ENCODE measurements at places on chromosomes 3 and 15.
A peak's percentile ranks its signal among the peaks of the same experiment; 100 is the strongest.

DNA sequence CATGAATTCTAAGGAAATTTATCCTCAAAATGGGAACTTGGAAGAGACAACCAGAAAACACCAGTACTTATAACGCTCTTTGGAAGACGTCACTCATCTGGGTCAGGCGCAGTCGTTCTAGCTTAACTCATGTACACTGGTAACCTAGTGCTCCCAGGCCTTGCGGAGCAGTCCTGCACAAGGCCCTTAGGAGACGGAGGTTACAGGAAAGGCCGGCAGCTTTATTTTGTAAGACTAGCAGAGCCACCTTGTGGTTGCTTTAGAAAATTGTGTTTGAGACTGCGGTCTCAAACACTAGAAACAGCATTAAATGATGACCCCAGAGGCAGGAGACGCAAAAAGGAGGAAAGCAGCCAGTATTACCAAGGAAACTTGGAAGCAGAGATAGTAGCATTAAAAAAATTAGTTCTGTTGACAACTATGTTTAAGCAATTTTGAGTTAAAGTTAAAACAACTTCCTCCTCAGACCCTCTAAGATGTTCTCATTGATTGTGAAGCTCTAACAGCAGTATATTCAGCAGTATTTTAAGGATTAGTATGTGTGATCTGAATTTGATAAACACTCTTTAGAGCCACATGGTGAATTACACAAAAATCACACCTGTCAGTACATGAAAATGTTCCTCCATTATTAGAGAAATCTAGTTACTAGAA is 141.9 kb upstream of the C2CD4B start:
- peak; percentile 71 for DNase-seq

GRCh38 chr3:57837686-57838085 is 81.6 kb downstream of the SLMAP start:
- DNase-seq, result no peak

GRCh38 chr3:97959872-97960271 is 12.4 kb downstream of the RIOX2 start:
- no peak for DNase-seq

DNA sequence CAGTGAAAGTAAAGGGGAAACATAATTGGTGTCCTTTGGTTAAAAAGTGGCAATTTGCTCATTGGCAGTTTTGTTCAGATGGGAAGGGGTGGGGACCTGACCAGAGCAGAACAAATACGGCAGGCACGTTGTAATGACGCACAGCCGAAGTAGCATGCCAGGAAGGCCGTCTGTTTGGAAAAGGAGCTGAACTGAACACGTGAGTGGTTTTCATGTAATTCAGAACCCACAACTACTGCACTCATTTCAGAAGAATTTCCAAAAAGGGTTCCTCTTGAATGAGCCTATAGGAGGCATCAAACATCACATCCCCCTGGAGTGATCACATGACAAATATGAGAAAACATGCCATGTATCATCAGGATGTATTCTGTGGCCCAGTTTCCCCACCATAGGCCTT is 42.9 kb upstream of the LMCD1 start:
- DNase-seq, result no peak

GRCh38 chr3:155352900-155353490 is 59.5 kb upstream of the STRIT1 start:
- DNase-seq, result peak; percentile 68

DNA sequence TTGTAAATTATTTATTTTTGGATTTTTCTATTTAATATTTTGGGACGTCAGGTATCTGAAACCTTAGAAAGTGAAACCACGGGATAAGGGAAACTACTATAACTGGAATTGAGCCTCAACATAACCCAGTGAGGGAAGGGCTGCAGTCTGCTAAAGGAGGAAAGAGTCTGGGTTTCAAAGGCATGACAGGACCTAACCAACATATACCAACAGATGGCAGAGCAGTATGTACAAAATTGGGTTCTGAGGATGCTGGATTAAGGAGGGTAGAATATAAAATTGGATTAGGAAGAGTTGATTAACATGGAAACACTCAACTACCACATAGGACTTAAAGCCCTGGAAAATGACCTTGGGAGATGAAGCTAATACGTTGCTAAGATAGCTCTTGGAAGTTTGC is 603.5 kb downstream of the MECOM start:
- DNase-seq, result no peak

- peak; percentile 41 for DNase-seq
Observed at GRCh38 chr3:4233488-4233887, 69.7 kb upstream of the SETMAR start.

DNA sequence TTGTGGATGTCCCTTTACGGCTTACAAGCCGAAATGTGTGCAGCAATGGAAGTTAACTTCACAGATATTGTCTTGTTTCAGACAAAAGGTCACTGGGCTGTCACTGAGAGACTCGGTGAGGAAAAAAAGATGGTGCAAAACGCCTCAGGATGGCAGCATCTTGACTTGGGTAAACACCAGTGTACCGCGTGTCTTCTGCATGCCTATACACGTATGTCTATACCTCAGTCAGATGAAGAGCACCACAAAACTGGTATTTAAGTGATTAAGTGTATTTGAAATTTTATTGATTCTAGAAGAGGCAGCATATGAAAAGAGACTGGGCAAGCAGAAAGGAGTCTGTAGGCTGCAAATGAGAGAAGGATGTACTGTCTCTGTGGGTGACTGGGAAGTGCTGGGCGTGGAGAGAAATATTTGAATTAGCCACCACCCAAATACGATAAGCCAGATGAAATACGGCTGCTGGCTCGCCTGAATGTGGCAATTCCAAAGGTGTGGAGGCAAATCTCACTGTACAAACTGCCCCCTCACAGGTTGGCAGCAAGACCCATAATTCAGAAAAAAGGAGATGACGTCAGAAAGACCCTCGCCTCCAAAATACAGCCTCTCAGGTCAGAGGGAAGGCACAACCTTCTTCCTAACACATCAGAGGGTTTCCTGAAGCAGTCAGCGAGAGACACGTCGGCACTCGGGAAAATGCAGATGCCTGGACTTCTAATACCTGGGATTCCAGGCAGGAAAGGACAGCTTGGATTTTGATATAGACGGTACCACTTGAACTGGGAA is 53.4 kb upstream of the NEO1 start:
- DNase-seq, result no peak

GRCh38 chr3:4693620-4694019 is 200.5 kb downstream of the ITPR1 start:
- DNase-seq, result no peak

DNA sequence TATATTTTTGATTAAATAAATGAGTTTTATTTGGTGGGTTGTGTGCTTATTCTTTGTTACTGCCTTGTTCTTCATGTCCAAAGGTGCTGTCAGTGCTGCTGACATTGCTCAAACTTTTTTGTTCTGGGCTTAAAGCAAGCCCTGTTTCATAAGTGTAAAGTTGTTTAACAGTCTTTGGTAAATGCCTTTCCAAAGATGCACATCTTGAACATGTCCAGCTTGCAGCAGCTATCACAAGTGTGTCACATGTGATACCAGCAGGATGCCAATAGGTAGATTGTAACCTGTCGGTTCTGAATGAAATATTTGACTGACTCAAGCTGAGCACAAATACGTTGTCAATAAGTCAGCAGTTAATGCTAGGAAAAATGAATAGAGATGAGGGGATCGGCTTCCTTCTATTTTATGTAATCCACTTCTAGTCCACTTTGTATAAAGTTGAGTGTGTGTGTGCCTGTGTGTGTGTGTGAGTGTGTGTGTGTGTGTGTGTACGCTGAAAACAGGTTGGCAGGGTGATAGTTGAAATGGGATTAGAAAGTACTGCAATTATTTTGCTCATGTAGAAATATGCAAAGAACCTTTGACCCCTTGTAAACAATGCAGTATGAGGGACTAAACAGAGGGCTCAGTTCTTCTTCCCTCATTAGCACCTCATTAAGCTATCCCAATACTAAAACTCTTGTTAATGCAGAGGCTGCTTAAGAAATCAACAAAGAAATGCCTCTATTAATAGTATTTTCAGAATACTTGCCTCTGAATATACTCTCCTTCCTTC is 986.5 kb downstream of the TUSC7 start:
- no peak for DNase-seq

- peak; percentile 30 for DNase-seq
Observed at GRCh38 chr3:154095832-154096421, 25.3 kb upstream of the ARHGEF26 start.

GRCh38 chr15:96298217-96298616 is 32.3 kb upstream of the NR2F2 start:
- no peak for DNase-seq

DNA sequence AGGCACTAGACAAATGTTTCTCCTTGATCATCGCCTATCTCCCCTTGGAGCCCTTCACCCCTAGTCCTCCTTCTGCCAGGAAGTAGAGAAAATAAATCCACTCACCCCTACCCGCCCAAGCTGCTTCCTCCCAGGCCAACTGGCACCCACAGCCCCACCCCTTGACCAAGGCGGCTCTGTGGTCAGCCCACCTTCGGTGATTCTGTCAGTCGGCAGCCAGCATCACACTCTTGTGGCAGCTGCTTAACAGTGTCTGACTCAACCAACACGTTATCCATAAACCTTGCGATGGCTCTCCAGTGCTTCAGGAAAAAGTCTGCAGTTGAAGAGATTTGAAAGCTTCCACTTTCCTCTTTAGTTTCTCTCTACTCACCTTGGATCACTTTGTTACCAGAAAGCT is 7.6 kb downstream of the SHF start:
- no peak for DNase-seq

DNA sequence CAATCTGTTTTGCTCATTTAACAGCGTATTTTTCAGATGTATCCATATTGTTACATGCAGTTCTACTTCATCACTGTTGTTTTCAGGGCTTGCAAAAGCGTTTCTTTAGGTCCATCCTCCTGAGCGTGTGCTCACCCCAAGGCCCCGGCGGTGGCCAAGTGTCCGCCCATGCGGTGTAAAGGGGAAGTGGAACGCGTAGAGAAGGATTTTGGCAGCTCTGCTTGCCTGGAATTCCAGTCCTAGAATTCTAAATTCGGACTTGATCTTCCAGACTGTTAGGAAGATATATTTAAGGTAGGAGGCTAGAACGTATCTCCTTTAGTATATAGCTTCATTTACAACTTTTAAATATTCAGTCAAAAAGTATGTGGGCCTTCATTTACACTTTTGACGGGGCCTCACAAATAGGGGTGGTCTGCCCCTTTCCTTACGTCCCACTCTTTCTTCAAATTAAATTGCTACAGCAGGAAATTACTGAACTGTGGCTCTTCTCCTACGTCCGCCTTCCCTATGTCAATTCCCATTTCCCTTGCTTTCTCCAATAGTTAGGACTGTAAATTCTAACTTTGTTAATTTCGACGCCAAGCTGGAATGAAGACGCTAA is 609 bp upstream of the TBC1D23 start:
- no peak for DNase-seq

DNA sequence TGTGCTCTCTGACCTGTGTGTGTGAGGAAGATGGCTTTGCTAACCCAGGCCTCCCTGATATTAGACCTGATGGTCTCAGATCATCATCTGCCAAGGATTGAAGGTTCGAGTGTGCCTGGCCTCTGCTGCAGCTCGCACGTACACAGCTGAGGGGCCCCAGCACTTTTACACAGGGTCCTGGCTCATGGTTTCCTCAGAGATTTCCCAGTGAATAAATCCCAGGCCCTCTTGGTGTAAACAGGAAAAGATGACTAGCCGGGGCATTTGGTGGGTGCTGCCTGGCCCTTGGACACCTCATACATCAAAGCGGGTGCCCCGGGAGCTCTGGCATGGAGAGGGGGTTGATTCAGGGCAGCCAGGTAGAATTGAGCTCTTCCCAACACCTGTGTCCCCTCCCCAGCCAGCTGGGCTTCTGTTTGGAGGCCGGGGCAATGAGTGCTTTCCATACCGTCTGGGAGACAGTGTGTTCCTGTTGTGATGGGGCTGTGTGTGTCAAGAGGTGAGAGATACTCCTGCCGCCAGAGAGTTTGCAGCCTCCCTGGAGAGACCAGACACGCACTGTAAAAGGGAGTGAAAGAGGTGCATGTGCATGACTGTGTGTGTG is 72.5 kb upstream of the TLE3 start:
- DNase-seq, result no peak

GRCh38 chr3:164306042-164306441 is 772.3 kb downstream of the SI start:
- no peak for DNase-seq

GRCh38 chr3:188646592-188646991 is 492.6 kb downstream of the LPP start:
- DNase-seq, result peak; percentile 16

GRCh38 chr3:195097331-195098255 is 173.4 kb downstream of the XXYLT1 start:
- no peak for DNase-seq

GRCh38 chr3:24804095-24804494 is 309.4 kb upstream of the THRB start:
- no peak for DNase-seq

DNA sequence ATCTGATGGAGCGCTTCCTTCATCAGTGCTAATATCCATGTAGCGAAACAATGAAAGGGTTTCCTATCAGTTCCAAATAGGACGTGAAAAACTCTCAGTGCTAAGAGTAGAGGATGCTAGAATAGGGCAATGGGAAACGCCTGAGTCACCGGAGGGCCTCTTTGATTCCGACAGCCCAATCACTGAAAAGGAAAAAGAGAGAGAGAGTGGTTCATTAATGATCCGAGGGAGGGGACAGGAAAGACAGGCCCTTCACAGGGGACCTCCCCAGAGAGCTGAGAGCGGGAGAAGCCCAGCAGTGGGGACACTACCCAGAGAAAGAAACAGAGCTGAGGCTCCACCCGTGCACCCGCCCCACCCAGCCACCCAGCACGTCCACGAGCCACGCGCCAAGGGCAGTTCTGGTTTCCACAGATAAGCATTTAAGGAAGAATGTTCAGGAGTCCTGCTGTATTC is 76.9 kb downstream of the RPN1 start:
- no peak for DNase-seq

- peak; percentile 91 for DNase-seq
Observed at GRCh38 chr3:138371070-138371965, 22.9 kb downstream of the MRAS start.

DNA sequence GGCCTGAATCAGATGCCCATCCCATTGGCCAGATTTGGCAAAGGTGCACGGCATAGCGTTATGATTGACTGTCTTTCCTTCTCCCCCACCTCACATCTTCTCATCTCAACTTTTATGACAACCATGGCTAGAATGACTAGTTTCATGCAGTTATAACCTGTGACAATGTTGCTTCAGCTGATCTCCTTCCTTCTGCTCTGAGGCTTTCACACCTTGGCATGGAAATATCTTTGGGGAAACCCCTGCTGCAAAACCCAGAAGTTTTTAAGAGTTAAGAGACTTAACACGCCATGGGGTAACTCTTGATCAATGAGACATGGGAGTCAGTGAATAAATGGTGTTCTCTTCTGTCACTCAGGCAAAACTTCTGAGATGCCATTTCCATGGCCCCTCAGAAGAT is 290.7 kb upstream of the MDFIC2 start:
- no peak for DNase-seq

Data from MM.1S (cell line).